Stimulated activated CD8-positive, alpha-beta memory T cell treated with anti-CD3 and anti-CD28 coated beads, Interleukin-4, amount 100 ng/mL, for 24 hours (primary cell): ENCODE measurements at places on chromosomes 2 and 18.

DNA sequence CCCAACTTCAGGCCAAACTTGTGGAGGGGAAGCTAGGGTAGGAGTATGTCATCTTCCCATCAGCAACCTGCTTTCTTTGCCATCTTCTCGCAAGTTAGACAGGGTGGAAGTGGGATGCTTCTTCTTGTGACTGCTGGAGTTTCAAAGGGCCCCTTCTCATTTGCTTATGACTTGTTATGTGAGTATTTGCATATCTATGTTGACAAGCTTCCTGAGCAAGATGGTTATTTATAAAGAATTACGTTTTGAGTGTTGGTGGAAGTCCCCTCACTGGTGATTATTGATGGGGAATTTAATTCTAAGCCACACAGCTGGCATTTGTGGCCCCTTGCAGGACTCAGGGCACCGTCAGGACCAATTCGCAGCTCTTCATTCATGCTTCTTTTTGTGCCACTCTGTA is 791.0 kb downstream of the LRRTM4 start:
- DNase-seq: no peak

DNA sequence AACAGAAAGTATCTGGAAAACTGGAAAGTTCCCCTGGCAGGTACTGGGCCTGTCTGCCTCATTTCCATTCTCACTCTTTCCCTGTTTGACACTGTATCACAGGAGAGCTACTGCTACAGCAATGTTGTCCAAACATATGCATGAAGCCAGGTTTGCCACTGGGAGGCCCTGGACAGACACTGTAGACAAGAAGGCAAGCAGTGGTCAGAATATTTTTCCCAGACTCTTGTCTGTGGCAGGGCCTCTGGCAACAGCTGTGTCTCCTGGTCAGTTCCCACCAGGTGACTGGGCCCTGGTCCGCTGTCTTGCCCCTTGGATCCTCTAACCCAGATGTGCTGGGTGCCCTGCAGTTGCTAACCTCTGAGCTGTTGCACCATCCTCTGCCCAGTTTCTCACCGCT is 178.9 kb upstream of the FANCL start:
- no peak for DNase-seq

- DNase-seq: no peak
Observed at GRCh38 chr2:59177748-59178147, 936.6 kb upstream of the FANCL start.

DNA sequence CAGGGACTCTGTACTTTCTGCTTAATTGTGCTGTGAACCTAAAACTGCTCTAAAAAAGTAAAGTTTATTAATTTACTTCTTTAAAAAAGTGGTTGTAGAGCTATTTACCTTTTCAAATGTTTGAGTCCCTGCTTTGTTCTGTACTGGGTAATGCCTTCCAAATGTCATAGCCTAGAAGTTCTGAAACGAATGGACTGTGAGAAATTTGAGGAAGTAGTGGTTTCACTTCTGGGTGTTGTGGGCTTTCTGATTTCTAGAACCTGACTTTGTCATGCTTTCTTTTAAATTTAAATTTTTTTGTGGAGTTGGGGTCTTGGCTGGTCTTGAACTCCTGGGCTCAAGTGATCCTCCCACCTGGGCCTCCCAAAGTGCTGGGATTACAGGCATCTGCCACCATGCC is 44.6 kb downstream of the SMAD4 start:
- no peak for DNase-seq

DNA sequence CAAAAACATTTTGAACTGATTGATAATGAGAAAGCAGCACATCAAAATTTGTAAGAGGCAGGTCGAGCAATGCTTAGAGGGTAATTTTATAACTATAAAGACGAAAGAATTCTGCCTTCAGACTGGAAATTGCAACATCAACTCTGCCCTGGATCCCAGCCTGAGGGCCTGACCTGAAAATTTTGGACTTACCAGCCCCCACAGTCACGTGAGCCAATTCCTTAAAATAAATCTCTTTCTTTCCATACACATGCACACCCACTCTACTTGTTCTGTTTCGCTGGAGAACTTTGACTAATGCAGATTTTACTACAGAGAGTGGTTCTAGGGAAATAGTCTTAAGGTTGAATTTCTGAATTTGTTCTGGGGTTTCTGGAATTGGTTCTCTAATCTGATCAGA is 14.6 kb upstream of the ACOXL start:
- no peak for DNase-seq

DNA sequence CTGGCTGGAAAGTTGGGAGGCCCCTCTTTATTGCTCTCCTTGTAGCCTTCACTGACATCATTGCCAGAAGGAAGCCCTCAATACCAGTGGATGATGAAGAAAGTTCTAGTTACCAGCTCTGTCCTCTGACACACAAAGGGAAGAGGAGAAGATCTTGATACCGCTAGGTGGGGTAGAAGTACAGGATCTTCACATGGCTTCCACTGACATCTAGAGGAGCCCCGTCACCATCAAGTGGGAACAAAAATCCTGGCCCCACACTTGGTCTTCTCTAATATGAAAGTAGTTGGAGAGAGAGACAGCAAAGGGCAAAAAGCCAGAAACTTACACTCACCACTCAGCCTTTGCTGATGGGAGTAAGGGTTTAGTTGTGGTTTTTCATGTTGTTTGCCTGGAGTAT is 12.4 kb downstream of the XIRP2 start:
- no peak for DNase-seq

- no peak for DNase-seq
Observed at GRCh38 chr2:204670124-204670523, 124.8 kb downstream of the PARD3B start.

- no peak for DNase-seq
Observed at GRCh38 chr2:66869076-66869475, 434.2 kb downstream of the MEIS1 start.

DNA sequence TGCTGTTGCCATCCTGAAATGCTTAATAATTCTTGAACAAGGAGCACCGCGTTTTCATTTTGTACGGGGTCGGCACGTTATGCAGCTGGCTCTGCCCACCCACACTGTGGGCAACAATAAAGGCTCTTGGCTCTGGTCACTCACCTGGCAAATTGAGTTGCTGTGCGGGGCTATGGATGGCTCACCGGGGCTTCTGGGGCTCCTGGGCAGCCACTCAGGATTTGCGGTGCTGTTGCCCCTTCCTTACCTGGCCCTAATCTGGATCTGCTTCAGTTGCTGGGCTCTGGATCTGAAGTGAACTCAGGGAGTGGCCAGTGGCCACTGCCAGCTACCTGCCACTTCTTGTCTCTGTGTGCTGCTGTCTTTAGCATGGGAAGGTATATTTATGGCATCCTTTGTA is 22.7 kb downstream of the RHOB start:
- no peak for DNase-seq

DNA sequence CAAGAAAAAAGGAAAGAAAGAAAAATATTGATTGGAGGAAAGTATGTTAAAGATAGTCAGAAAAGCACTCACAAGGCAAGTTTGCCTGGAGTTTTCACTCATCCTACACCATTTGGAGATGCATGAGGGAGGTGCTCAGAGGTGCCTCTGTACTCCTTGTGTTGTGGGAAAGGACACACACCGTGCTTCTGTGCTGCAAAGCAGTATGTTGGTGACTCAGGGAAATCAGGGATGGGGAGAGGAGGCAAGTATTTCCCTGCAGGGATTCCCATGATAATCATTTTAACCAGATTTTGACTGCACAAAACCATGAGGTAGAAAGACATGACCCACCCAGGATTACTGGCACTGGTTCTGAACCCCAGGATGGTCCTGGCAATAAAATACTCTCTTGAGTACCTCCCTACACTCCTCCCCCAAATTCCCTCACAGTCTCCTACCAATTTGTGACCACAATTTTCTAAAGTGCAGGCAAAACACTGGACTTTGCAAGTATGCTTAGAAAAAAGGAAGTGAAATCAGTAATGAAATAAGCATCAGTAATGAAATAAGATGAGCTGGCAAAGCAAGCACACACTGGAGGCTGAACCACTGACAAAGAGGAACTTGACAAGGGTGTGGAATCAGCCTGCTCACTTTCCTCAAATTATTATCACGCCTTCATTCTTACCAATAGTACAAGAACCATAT is 155.5 kb upstream of the ACVR2A start:
- no peak for DNase-seq

DNA sequence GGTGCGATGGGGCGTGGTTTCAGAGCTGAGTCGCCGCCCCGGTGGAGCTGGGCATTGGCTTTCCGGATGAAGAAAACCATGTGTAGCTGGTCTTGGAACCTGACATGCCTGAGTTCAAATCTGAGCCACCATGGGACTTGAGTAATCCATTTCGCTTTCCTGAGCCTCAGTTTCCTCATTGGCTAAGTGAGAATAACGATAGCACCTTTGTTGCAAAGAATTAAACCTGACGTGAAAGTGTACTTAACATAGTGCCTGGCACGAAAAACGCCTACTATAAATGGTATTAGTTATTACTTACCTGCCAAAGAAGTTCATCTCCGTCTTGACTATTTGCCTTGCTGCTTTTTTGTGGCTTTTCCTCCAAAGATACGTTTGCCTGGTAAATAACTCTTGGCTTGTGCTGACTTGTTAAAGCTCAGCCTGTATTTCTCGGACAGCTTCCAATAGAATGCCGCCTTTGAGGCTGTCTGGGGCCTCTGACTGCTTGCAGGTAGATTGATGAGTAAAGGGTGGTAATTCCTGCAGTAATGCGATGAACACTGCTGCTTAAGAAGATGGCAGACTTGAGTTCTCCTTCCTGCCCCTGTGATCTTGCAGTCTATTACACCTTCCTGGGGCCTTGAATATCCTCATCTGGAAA is 1.3 kb downstream of the CDCA7 start:
- DNase-seq: no peak

GRCh38 chr2:240519396-240520129 is 38.2 kb downstream of the ANKMY1 start:
- DNase-seq: no peak

DNA sequence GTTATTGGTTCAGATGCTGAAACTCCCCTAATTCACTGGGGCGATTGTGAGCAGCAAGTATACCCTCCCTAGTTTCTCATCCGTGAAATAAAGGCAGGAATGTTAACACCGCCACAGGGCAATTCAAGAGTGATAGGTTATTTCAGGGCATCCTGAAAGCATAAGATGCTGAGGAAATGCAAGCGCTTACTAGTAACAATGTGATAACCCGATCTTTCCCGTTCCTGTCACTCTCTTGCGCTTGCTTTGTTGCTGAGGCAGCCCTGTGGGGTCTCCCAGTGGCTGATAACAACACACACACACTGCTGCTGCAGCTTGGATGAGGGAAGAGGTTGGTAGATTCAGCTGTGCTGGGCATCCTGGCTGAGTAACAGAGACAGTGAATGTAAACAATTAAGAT is 259.3 kb downstream of the AGPS start:
- no peak for DNase-seq
